ENCODE measurements at places on chromosomes 1 and 21. TPM values are rescaled to one million over a fixed set of nuclear protein-coding genes. Genes with fewer than 3 reads are reported as not detected.
A peak's percentile ranks its signal among the peaks of the same experiment; 100 is the strongest.

The TMEM81 gene
- 2.9 TPM for polyA plus RNA-seq

- no peak for DNase-seq
Measured at GRCh38 chr1:61084491-61085031, 2.2 kb downstream of the NFIA start.

The CLEC20A gene
- polyA plus RNA-seq, result 0.30 TPM

DNA sequence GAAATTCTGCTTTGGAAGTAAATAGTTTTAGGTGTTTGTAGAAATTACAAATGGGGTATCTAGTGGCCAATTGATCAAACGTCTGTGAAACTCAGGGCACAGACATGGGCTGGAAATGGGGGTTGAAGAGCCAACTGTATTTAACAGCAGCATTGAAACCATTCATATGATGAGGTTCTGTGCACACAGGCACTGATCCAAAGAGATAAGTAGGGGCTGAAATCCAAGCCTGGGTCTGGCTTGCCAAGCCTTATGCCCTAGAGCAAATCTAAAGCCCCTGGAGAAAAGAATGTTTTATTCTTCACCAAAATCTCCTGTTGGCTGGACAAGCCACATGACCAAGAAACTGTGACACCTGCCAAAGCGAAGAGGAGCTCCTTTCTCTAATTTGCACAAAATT is 67.6 kb upstream of the ST6GALNAC5 start:
- DNase-seq, result no peak

The PTGFRN gene
- polyA plus RNA-seq, result 49.2 TPM

The AADACL3 gene
- not detected for polyA plus RNA-seq

- DNase-seq, result no peak
Measured at GRCh38 chr21:45551316-45551715, 9.1 kb upstream of the SLC19A1 start.

The SPATA21 gene
- polyA plus RNA-seq, result 0.17 TPM

The RAB7B gene
- 2.2 TPM for polyA plus RNA-seq

The SHE gene
- polyA plus RNA-seq, result 9.9 TPM

DNA sequence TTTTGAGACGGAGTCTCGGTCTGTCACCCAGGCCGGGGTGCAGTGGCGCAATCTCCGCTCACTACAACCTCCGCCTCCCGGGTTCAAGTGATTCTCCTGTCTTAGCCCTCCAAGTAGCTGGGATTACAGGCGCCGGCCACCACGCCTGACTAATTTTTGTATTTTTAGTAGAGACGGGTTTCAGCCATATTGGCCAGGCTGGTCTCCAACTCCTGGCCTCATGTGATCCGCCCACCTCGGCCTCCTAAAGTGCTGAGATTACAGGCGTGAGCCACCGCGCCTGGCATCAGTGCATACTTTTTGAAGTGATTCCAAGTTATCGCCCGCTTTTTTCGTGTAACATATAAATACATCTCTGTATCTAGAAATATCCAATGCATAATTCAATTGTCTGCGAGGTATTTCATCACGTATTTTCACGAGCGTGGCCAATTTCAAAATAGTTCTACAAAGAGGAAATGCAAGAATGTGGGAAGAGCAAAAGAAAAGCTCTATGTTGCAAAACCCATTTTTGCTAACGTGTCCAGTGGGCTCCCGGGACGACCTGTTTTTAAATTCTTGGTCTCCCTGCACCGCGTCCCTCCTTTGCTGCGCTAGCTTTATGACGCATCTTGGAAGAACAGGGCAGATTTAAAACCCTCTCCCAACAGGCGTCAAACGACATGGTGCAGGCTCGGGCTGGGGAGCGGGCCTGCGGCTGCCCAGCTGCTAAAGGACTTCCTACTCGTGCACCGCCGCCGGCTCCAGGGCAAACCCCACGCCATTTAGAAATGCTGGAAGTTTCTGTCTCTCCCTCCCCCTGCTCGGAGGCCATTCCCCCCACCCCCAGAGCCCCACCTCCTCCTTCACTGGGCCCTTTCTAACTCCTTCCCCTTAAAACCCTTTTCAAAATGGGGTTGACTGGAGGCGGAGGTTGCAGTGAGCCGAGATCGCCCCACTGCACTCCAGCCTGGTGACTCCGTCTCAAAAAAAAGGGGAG is 923 bp upstream of the IFNGR2 start:
- no peak for DNase-seq

GRCh38 chr1:220507085-220507484 is 20.9 kb upstream of the MARK1 start:
- no peak for DNase-seq

- DNase-seq, result no peak
Measured at GRCh38 chr21:41666641-41667081, 100.2 kb downstream of the RIPK4 start.

- DNase-seq, result no peak
Measured at GRCh38 chr1:77991638-77992037, 12.8 kb upstream of the FUBP1 start.

The FCRL5 gene
- 0.09 TPM for polyA plus RNA-seq

The MTHFR gene
- 19.1 TPM for polyA plus RNA-seq

DNA sequence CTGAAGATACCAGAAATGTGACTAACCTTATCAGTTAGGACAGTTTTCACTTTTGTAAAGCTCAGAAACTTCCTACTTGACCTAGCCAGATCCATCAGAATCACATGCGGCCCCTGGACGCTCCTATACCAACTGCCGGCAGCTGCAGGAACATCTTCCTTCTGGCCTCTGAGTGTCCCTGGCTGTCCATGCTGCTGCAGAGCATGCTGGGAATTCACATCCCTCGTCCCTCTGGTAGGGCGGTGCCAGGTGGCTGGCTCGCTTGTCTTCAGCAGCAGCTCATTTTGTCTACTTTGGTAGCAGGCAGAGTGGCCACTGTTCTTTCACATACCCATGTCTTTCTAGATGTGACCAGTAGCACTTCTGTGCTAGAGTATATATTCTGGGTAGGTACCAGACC is 34.4 kb downstream of the HHAT start:
- no peak for DNase-seq

The ZSCAN20 gene
- 5.3 TPM for polyA plus RNA-seq

DNA sequence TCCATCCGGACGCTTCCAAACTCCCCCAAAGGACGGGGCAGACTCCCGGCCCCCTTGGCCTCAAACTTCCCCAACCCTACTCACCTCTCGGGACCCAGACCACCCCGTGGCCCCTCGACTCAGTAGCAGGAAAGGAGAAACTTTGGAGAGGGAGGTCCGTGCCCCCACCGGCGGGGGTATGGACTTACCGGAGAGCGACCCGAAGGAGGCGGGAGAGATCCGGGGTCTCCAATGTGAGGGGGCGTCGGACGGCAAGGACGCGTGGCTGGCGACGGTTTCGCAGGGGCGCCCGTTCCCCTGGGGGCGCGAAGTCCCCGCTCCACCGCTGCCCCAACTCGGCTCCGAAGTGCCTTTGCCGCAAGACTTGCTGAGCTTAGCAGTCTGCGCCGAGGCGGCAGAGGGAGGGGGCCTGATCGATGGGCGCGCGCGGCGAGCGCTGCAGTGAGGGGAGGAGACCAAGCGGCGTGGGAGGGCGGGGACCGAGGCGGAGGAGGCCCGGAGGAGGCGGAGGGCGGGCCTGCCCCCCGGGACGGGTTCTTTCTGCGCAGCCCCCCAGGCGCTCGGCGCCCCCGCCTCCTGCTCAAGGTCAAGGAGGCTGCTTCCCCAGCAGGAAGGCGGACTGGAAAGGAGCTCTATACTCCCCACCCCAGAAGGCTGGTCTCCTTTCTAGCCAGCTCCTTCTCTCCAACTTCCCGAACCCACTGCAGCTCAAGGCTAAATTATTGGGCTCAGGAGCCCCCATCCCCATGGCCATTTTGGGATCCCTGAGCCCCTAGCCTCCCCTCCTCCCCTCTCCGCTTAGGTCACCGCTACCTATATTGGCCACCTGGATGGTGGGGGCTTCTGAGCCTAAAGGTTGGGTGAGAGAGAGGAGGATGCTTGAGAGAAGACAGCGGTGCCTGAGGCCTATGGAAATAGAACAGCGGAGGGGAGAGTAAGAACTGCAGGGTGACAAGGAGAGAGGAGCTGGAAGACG is at the start of gene SYT2:
TSS of gene SYT2 (minus strand) at position 385 of the 976 bp plus-strand sequence. CDS start 104,682 bp downstream, outside the sequence.
- DNase-seq, result no peak

- no peak for DNase-seq
Measured at GRCh38 chr21:33229784-33230544, at the start of gene IFNAR2. Gene IFNAR2 (plus strand): TSS chr21:33229938. CDS start chr21:33241923, 11,985 bp downstream.

- DNase-seq, result no peak
Measured at GRCh38 chr21:28298251-28298672, 694.4 kb downstream of the LTN1 start.

DNA sequence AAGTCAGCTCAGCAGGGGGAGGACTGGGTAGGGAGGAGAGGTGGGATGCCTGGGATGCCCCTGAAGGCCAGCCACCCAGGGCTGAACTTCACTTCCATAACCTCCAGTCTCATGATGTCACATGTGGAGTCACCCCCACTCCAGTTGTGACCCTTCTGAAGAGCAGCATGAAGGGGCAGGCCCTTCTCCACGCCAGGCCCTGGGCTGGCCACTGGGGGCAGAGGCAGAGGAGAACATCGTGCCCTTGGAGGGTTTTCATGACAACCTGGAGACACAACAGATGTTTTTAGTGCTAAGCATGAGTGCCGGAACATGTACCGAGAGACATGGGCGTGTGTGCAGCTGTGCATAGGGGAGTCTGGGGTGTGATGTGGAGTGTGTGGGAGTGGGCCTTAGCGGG is 37.6 kb downstream of the FAAH start:
- no peak for DNase-seq

The NUP210L gene
- 0.14 TPM for polyA plus RNA-seq

The STUM gene
- polyA plus RNA-seq, result 2.3 TPM

- no peak for DNase-seq
Measured at GRCh38 chr1:54335755-54336108, 70.5 kb downstream of the SSBP3 start.

The KIF17 gene
- 4.5 TPM for polyA plus RNA-seq

DNA sequence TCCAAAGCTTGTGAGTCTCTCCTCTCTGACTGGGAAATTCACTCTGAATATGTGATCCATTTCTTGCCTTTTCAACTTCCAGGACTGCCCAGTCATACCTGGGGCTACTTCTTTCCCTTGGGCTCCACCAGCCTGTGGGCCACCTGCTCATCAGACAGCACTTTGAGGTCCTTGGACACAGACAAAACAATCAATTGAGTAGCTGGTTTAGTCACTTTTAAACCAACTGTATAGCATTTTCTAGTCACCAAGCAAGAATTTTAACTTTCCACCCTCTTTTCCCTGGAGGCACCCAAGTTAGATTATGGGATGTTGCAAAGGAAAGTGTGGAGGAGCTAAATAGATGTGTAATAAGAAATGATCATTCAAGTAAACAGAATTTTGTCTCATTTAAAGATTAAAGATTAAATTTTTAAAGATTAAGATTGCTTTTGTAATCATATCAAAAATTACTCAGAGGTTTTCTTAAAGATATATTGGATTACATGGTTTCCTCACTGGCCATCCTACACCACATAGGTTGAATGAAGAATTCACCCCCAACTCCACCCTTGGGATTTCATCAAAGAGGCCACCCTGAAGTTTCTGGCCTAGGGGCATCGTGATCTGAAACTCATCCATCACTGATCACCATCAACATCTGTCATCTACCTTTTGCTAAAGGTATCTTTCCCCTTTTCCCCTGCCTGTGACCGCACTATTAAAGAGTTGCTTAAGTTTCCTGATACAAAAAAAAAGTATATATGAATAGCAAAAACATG is 219.2 kb upstream of the NR5A2 start:
- no peak for DNase-seq

GRCh38 chr1:58991305-58991704 is 207.5 kb upstream of the JUN start:
- no peak for DNase-seq

The VWA1 gene
- 47.9 TPM for polyA plus RNA-seq

The CNST gene
- polyA plus RNA-seq, result 22.3 TPM

GRCh38 chr1:153956997-153957715 is 1.3 kb downstream of the CRTC2 start:
- no peak for DNase-seq

The NR0B2 gene
- polyA plus RNA-seq, result 1.5 TPM

The EVA1C gene
- polyA plus RNA-seq, result 3.1 TPM

- no peak for DNase-seq
Measured at GRCh38 chr1:33654267-33654834, 181.9 kb downstream of the ZSCAN20 start.

- no peak for DNase-seq
Measured at GRCh38 chr1:69305621-69306020, 262.1 kb upstream of the LRRC7 start.

DNA sequence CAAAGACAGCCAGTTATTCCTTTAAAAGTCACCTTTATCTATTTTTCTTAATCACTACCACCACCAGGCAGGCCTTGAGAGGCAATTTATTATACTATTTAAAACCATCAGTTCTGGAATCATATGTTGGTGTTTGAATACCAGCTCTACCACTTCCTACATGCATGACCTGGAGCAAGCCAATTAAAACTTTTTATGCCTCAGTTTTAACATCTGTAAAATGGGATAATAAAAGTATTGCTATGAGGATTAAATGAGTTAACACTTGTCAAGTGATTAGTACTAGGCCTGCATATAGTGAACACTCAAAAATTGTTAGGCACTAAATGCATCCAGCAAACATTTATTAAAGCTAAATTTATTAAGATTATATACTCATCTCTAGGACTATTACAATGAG is 49.2 kb upstream of the ADORA3 start:
- no peak for DNase-seq

- no peak for DNase-seq
Measured at GRCh38 chr1:58116284-58116683, 430.2 kb downstream of the OMA1 start.

The KRTAP19-3 gene
- not detected for polyA plus RNA-seq

GRCh38 chr1:226629210-226629895 is 80.8 kb downstream of the STUM start:
- DNase-seq, result no peak

GRCh38 chr1:185650602-185651230 is 83.5 kb upstream of the HMCN1 start:
- DNase-seq, result no peak

The SFPQ gene
- 904 TPM for polyA plus RNA-seq

GRCh38 chr1:212218911-212219310 is 66.3 kb upstream of the PPP2R5A start:
- DNase-seq, result peak; percentile 64

GRCh38 chr1:153848805-153849204 is 73.6 kb downstream of the SLC27A3 start:
- DNase-seq, result no peak

DNA sequence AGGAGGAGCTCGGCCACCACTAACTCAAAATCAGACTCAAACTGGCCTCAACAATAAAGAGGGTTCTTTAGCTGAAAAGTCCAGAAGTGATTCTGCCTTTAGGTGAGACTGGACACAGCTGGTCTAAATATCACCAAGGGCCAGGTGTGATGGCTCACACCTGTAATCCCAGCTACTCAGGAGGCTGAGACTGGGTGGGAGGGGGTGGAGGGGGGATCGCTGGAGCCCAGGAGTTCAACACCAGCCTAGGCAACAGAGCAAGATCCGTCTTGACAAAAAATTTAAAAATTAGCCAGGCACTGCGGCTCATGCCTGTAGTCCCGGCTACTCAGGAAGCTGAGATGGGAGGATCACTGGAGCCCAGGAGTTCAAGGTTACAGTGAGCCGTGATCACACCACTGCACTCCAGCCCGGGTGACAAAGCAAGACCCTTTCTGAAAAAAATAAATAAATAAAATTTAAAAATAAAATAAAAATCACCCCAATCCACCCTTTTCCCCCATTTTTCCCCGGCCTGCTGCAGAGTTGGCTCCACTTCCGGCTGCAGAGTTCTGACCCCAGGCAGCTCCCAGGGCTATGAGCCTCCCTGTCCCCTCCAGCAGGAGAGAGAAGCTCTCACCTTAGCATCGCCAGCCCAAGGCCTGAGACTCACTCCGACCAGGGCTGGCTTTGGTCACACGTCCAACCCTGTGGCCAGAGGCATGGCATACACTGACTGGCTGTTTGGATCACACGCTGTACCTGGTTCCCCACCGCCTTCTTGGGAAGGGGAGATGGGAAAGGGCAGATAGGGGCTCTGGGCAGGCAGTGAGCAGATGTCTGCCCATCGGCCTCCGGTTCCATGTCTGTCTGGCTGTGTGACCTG is 87.3 kb upstream of the IFFO2 start:
- DNase-seq, result no peak

Data from left renal pelvis (tissue), 4 donors.